Right lobe of liver (tissue), 6 donors: ENCODE measurements at places on chromosomes 6 and 20. TPM values are rescaled to one million over a fixed set of nuclear protein-coding genes. Genes with fewer than 3 reads are reported as not detected.

JPH2 gene
- 0.10 TPM for total RNA-seq

GTF3C6 gene
- 31.4 TPM for total RNA-seq

CST2 gene
- total RNA-seq, result not detected

MATN4 gene
- total RNA-seq, result not detected

PSMG4 gene
- 11.5 TPM for total RNA-seq

SYCP2 gene
- total RNA-seq, result 0.95 TPM

CLPSL1 gene
- not detected for total RNA-seq

SLC22A7 gene
- 145 TPM for total RNA-seq

PIGT gene
- 38.2 TPM for total RNA-seq

ERGIC3 gene
- 112 TPM for total RNA-seq

SLC32A1 gene
- not detected for total RNA-seq

PKIB gene
- total RNA-seq, result 2.4 TPM

HLA-DMB gene
- 4.6 TPM for total RNA-seq

TRAPPC3L gene
- not detected for total RNA-seq

F13A1 gene
- 0.86 TPM for total RNA-seq

BANF2 gene
- total RNA-seq, result not detected

WFDC5 gene
- not detected for total RNA-seq

HAO1 gene
- 194 TPM for total RNA-seq

CST5 gene
- not detected for total RNA-seq

PLN gene
- total RNA-seq, result 0.20 TPM

CST3 gene
- total RNA-seq, result 504 TPM

PI16 gene
- total RNA-seq, result not detected

HRH3 gene
- not detected for total RNA-seq

LY6G6F gene
- total RNA-seq, result not detected

ENPP4 gene
- total RNA-seq, result 3.9 TPM

SLC22A2 gene
- not detected for total RNA-seq

HMGCLL1 gene
- 0.31 TPM for total RNA-seq

FOXS1 gene
- not detected for total RNA-seq

PCSK2 gene
- not detected for total RNA-seq

MAS1 gene
- total RNA-seq, result not detected

RUNX2 gene
- 0.30 TPM for total RNA-seq

HEY2 gene
- total RNA-seq, result 2.2 TPM
